ENCODE measurements at places on chromosomes 2 and 18. TPM values are rescaled to one million over a fixed set of nuclear protein-coding genes. Genes with fewer than 3 reads are reported as not detected.

DNA sequence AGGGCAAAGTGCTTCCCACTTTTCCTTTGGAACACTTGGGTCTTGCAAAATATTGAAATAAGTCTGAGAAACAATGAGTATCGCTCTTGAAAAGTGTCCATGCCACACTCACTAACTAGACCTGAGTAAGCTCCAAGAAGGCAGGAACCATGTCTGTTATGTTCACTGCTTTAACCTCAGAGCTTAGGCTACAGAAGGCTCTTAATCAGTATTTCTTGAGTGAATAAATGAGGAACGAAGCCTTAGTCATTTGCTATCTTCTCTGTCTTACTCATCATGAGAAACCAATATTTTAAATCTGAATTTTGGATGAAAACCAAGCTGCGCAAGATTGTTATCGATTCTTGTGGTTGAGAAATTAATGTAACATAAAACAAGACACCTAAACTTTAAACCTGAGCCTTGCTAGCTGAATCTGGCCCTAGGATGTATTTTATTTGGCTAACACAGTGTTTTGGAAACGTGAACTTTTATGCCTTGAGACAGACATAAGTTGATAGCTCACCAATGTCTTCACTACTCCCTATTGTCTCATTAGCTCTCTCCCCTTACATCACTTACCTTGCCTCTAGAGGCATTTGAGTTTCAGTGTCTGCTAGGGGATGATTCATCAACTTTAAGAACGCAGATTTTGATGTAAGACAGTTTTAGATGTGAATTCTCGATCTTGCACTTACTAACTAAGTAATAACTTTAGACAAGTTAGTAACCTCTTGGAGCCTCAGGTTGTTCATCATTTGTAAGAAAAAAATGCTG is 392.8 kb upstream of the MEIS1 start:
- DNase-seq, result no peak
- H3K4me1 ChIP-seq, result no peaks in the 10 kb centered on the region
- H3K4me3 ChIP-seq, result no peak overlapping the region
- no peaks in the 10 kb centered on the region for H3K27me3 ChIP-seq
- H3K36me3 ChIP-seq, result no peaks in the 10 kb centered on the region

The REEP1 gene
- 0.18 TPM for total RNA-seq

The SALL3 gene
- total RNA-seq, result 0.18 TPM

GRCh38 chr18:61530681-61531080 is 197.5 kb downstream of the CDH20 start:
- H3K4me3 ChIP-seq, result no peak overlapping the region
- no peaks in the 10 kb centered on the region for H3K36me3 ChIP-seq
- no peak overlapping the region for H3K27ac ChIP-seq

- no peak for DNase-seq
- no peak overlapping the region for H3K27ac ChIP-seq
- H3K36me3 ChIP-seq, result no peaks in the 10 kb centered on the region
- H3K4me1 ChIP-seq, result no peaks in the 10 kb centered on the region
- H3K4me3 ChIP-seq, result no peak overlapping the region
Measured at GRCh38 chr2:64114063-64114911, 29.9 kb downstream of the PELI1 start.

- H3K4me3 ChIP-seq, result no peak overlapping the region
- no peaks in the 10 kb centered on the region for H3K36me3 ChIP-seq
- no peaks in the 10 kb centered on the region for H3K4me1 ChIP-seq
- no peak overlapping the region for H3K27ac ChIP-seq
Measured at GRCh38 chr2:101341421-101341820, 32.9 kb upstream of the RNF149 start.

The PCARE gene
- not detected for total RNA-seq

Measured in K562 (cell line).